ENCODE measurements at places on chromosomes 3 and 15.

GRCh38 chr3:24725514-24726255 lies 231.0 kb upstream of the THRB start:
- no peak for DNase-seq

GRCh38 chr3:140128631-140129030 lies 193.6 kb downstream of the CLSTN2 start:
- no peak for DNase-seq

DNA sequence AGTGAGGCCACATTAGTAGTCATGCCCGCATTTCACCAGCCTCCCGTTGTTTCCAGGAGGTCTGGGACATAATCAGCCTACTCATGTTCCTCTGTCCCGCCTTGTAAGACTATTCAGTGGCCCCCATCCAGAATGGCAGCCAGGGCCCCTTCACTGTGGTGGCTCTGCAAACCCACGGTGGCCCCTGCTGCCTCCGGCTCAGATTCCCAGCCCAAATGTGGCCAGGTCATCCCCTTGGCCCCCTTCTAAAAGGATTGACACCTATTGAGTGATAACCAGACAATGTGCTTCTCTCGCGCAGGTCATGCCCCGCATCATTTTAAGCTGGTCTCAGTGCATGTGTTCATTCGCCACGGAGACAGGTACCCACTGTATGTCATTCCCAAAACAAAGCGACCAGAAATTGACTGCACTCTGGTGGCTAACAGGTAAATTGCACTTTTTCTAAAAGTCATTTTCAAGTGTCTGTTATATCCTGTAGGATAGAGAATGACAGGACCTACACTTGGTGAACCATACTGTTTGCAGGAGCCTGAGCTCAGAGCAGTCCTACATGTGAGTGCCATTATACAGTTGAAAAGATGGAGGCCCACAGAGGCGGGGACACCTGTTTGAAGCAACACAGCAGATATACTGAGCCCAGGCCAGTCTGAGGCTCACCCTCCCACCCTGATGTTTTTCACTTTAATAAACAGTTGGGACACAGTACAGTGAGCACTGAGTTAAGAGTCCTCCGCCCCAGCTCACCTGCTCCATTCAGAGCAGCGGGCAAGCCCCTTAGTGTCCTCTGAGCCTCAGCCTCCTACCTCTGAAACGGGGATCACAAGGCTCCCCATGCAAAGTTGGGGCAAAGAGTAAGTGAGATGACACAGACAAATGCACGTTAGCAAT lies 47.7 kb downstream of the PXYLP1 start:
- no peak for DNase-seq

GRCh38 chr15:92091155-92091734 lies 237.7 kb downstream of the SLCO3A1 start:
- DNase-seq: no peak

DNA sequence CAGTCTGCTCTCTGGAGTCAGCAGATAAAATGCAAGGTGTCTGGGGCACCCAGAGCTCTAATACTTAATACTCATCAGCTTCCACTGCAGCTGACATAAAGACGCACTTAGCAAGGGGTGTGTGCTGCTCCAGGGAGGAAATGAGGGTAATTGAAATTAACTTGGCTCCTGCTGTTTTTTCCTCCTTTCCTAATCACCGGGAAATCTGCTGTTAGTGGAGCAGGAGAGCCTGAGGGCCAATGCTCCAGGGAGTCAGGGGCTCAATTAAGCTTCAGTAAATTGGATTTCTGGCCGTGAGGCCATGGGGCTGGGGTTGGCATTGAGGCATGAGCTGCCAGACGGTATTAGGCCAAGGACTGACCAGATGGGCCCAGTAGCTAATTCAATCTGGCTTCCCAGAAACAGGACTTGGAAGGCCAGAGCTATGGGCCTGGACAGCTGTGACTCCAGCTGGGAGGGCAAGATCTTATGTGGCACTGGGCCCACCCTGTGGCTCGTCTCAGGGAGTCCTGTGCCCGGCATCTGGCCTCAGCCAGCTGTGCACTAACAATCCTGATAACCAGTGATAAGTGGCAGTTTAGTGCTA lies 30.7 kb upstream of the CHRNB4 start:
- DNase-seq: no peak

- DNase-seq: no peak
Measured at GRCh38 chr3:72429589-72430353, 418.5 kb downstream of the SHQ1 start.

- no peak for DNase-seq
Measured at GRCh38 chr3:49133226-49133951, 539 bp upstream of the LAMB2 start.

DNA sequence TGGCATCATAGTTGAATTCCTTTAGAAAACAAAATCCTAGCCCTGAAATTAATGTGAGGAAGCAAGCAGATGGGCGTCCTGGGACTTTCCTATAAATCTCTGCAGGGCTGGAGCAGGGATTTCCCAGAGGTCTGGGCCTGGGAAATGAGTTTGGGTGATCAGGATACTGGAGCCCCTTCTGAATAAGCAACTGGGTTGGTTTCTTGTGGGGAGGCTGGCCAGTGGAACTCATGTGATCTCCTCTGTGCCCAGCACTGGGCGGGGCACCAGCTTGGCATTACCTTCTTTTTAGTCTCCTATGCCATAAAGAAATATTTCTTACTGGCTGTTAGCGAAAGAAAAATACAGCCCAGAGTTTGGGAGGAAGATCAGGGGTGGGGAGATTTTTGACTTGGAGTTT lies 1.7 kb downstream of the THSD4 start:
- DNase-seq: no peak

DNA sequence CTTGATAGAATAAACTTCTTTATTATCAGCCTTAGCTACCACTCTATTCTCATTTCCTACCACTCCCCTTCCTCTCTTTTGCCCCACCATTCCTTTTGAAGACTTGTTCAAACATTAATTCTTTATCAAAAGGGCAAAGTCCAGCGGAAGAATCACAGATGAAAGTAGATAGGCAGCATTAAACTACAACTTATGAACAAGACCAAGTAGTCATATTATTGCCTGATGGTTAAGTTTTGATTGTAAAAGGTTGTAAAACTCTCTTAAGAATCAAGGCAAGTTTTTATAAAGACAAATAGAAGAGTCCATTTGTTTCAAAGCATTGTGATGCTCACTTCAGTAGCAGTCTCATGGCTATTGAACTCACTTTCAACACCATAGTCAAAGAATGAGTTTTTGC lies 22.4 kb upstream of the TGFBR2 start:
- DNase-seq: no peak

- DNase-seq: no peak
Measured at GRCh38 chr3:30539206-30539605, 67.2 kb upstream of the TGFBR2 start.

DNA sequence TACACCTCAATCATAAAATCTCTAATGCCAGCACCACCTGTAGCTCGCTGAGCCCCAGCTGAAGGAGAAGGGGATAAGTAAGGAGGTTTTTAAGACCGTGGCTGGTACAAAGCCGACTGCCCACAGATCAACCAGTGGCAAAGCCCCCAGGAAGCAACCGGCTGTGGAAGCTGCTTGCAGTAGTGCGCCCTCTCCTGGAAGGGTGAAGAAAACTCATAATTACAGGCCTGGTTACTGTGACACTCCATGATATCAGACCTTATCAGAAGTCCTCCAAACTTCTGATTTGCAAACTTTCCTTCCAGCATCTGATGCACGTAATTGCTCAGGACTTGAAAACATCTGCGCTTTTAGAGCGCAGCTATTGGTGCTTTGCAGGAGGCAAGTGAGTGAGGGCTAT lies 63.1 kb upstream of the MCTP2 start:
- DNase-seq: no peak

GRCh38 chr3:140941090-140941433 lies 574 bp upstream of the SLC25A36 start:
- DNase-seq: no peak

GRCh38 chr3:66372681-66373350 lies 128.0 kb downstream of the LRIG1 start:
- DNase-seq: no peak

GRCh38 chr3:59245300-59245858 lies 195.6 kb upstream of the CFAP20DC start:
- DNase-seq: no peak

GRCh38 chr15:49063402-49064280 lies 17.4 kb upstream of the SECISBP2L start:
- DNase-seq: no peak

DNA sequence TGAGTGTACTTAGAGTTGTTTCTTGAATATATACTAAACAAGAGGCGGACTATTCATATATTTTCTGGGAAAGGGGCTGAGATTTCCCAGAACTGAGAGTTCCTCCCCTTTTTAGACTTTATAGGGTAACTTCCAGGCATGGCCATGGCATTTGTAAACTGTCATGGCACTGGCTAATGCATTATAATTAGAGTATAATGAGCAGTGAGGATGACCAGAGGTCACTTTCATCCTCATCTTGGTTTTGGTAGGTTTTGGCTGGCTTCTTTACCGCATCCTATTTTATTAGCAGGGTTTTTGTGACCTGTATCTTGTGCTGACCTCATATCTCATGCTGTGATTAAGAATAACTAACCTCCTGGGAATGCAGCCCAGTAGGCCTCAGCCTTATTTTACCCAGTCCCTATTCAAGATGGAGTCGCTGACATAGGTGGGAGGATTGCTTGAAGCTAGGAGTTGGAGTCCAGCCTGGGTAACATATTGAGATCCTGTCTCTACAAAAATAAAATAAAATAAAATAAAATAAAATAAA lies 91.4 kb downstream of the MOBP start:
- DNase-seq: no peak

- no peak for DNase-seq
Measured at GRCh38 chr15:53872410-53872809, 105.8 kb upstream of the UNC13C start.

DNA sequence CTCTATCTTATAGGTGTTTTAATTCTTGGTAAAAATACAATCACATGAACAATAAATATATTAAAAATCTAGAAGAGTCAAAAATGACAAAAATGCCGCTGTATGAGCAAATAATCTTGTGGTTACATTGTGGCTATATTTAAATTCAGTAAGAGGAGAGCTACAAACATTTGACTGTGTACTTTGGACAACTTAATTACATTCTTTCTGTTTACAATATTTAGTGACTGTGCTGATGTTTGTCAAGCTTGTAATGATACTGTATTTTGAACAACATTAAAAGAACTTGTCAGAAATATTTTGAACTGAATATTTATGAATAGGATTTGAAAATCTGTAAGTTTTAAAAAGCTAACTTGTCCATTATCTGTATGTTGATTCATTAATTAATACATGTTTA lies 598.3 kb downstream of the SI start:
- DNase-seq: no peak

GRCh38 chr3:45528429-45528828 lies 66.1 kb upstream of the LIMD1 start:
- peak; percentile 16 for DNase-seq

DNA sequence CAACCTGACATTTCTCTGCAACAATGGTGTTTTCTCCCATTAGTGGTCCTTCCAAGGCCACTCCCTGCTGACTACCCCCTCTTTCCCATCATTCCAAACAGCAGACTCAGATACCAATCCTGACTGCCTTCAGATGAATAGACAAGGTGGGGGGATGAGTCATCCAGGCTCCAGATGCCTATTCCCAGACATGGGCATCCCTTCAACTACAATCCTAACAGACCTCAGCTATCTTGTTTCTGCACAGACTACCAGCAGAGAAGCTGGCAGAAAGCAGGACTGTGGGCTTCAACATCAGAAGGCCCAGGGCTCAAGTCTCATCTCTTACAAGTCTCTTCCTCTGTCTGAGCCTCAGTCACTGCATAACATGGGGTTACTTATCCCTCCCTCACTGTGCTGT lies 2.2 kb downstream of the RBP1 start:
- DNase-seq: no peak

- no peak for DNase-seq
Measured at GRCh38 chr3:12980596-12981290, 92.5 kb downstream of the IQSEC1 start.

- DNase-seq: no peak
Measured at GRCh38 chr15:62382046-62382445, 217.0 kb upstream of the C2CD4B start.

DNA sequence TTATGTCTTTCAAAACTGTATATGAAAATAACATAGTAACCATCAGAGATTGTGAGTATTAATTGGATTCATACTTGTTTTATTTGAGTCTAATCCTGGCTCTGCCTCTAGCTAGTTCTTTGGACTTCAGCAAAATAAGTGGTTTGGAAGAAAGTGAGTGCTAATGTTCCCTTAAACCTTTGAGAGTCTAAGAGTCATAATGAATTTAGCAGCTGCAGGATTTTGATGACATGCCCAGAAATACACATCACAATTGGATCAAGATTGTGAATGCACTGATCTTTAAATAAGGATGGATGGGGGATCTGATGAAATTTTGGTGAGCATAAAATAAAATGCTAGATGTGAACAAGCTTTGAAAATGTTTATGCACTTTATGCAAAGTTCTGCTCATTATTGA lies 79.9 kb upstream of the FAM98B start:
- no peak for DNase-seq

DNA sequence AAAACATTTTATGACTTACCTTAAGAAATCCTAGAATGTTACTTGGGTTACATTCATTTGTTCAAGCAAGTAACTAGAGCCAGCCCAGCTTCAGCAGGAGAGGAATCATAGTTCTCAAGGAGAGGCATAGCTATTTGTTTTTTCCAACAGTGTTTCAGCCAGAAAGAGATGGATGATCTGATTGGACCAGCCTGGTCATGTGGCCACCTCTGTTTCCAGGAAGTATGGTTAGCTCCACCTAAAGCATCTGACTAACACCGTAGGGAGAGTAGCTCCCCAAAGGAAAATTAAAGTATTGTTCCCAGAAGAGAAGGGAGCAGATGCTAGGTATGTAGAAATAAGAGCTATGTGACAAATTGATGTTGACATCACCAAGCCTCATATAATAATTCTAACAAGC lies 417.1 kb downstream of the TAFA4 start:
- DNase-seq: no peak

DNA sequence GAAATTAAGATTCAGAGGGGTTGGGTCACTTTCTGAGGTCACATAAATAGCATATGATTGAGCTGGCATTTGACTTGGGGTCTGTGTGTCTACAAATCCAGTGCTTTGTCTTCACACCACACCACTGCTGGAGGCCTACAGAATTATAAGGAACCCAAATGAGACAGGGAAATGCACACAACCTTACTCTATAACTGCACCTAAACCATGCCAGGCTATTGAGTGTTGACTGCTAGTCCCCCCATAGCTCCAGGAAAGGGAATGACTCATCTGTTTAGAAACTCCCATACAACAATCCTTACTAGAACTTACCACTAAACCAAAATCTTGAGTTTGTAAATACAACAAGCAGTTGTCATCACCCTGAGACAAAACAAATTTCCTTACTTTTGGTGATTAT lies 16.9 kb upstream of the TSC22D2 start:
- DNase-seq: no peak

Measured in stimulated activated CD4-positive, alpha-beta T cell treated with anti-CD3 and anti-CD28 coated beads, Interleukin-4, amount 100 ng/mL, for 4 hours (primary cell).